Frontal cortex (tissue), 4 donors: ENCODE measurements at places on chromosomes 12 and 14. TPM values are rescaled to one million over a fixed set of nuclear protein-coding genes. Genes with fewer than 3 reads are reported as not detected.

Gene BIN2
- total RNA-seq, result 1.2 TPM

Gene CFAP251
- 6.1 TPM for total RNA-seq

- DNase-seq, result no peak
Measured at GRCh38 chr12:100138803-100139098, 3.9 kb downstream of the BLTP3B start.

DNA sequence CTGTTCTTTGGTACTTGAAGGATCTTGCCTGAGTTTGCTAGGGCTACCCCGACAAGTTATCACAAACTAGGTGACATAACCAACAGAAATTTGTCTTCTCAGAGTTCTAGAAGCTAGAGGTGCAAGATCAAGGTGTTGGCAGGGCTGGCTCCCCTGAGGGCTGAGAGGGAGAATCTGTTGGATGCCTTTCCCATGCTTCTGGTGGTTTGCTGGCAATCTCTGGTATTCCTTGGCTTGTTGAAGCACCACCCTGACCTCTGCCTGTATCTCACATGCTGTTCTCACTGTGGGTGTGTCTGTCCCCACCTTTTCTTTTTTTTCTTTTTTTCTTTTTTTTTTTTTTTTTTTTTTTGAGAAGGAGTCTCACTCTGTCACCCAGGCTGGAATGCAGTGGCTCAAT is 81.2 kb downstream of the VCPKMT start:
- no peak for DNase-seq
